Activated T-cell treated with anti-CD3 and anti-CD28 coated beads, Interleukin-2, amount 50 U/mL, for 48 hours (primary cell): ENCODE measurements at places on chromosomes 6 and 20.

DNA sequence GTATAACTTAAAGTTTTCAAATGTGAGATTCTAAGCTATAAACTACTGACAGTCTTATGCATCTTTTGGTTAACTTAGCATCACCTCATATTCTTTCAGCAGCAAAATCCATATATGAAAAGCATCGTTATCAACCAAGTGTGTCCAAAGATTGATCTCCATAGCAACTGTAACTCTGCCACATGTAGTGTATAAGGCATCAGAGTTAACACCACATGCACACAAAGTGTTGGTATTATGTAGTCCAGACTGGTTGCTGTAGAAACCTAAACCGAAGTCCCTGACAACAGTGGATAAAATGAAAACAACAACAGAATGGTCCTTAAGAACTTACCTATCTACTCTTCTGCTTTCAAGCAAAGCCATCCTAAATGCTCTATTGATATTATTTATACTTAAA lies 39.6 kb downstream of the PDSS2 start:
- DNase-seq, result no peak

DNA sequence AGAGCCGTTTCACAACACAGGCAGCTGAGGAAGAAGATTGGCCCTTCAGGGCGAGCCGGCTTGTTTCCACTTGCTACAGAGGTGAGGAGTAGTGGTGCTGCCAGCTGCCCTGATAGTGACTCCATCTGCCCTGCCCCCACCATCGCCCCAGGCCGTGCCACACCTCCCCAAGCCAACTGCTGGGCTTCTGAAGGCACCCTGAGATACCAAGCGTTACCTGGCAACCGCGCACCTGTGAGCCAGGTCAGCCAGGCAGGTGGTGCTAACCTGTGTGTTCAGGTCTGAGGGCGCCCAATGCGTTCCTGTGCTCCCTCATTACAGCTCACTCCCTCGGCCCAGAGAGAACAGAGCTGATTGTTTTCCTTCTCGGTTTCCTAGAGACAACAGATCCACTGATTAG lies 299.1 kb upstream of the ID4 start:
- DNase-seq, result no peak

- no peak for DNase-seq
Measured at GRCh38 chr20:19079536-19080299, 132.7 kb upstream of the SLC24A3 start.

GRCh38 chr20:50560867-50561266 lies 50.7 kb downstream of the PTPN1 start:
- no peak for DNase-seq
